ENCODE measurements at places on chromosomes 12 and 14. TPM values are rescaled to one million over a fixed set of nuclear protein-coding genes. Genes with fewer than 3 reads are reported as not detected.

Gene E2F7
- polyA plus RNA-seq: 0.08 TPM

DNA sequence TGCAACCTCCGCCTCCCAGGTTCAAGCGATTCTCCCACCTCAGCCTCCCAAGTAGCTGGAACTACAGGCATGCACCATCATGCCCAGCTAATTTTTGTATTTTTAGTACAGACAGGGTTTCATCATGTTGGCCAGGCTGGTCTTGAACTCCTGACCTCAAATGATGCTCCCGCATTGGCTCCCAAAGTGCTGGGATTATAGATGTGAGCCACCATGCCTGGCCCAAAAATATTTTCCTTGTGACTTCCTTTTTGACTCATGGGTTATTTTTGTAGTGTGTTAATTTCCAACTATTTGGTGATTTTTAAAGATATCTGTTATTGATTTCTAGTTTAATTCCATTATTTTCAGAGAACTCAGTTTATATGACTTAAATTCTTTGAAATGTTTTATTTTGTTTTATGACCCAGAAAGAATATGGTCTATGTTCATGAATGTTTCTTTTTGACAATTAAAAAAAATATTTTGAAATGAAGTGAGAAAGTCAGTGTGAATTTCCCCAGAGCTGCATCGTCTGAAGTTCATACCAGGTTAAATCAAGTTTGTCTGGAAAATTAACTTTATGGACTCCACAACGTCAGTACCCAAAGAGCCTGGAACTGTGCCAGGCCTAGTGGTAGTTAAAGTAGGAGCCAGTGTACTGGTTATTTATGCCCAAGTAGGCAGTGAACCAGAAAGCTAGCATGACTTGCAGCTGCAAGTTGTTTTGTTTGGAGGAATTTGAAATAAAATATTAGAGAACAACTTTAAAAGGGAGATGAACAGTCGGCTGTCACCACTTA is 2.8 kb upstream of the CDKL1 start:
- H3K4me1 ChIP-seq: no peaks in the 10 kb centered on the region
- peak; percentile 44 for DNase-seq
- no peaks in the 10 kb centered on the region for H3K27me3 ChIP-seq
- H3K4me3 ChIP-seq: no peak overlapping the region
- no peaks in the 10 kb centered on the region for H3K36me3 ChIP-seq

Gene ACSM4
- not detected for polyA plus RNA-seq

- H3K4me1 ChIP-seq: no peaks in the 10 kb centered on the region
- no peak overlapping the region for H3K4me3 ChIP-seq
- no peak overlapping the region for H3K27ac ChIP-seq
Observed at GRCh38 chr12:17809206-17809605, 280.8 kb downstream of the RERGL start.

GRCh38 chr12:46390881-46391280 is 18.3 kb upstream of the SLC38A2 start:
- peaks cover 21% of the 10 kb centered on the region for H3K4me1 ChIP-seq
- DNase-seq: no peak
- H3K27me3 ChIP-seq: no peaks in the 10 kb centered on the region
- no peaks in the 10 kb centered on the region for H3K36me3 ChIP-seq
- H3K4me3 ChIP-seq: no peak overlapping the region

Gene RPS29
- 2,449 TPM for polyA plus RNA-seq

GRCh38 chr12:131493068-131493826 is 217.6 kb upstream of the SFSWAP start:
- H3K27ac ChIP-seq: no peak overlapping the region
- H3K4me3 ChIP-seq: no peak overlapping the region
- H3K27me3 ChIP-seq: no peaks in the 10 kb centered on the region
- H3K4me1 ChIP-seq: no peaks in the 10 kb centered on the region

- peaks cover 4% of the 10 kb centered on the region for H3K4me1 ChIP-seq
- no peak overlapping the region for H3K4me3 ChIP-seq
- no peaks in the 10 kb centered on the region for H3K27me3 ChIP-seq
- no peak for DNase-seq
- H3K36me3 ChIP-seq: no peaks in the 10 kb centered on the region
Observed at GRCh38 chr12:19277711-19278110, 148.2 kb downstream of the PLEKHA5 start.

GRCh38 chr12:70427611-70428010 is 61.5 kb downstream of the KCNMB4 start:
- no peak overlapping the region for H3K27ac ChIP-seq
- no peak overlapping the region for H3K4me3 ChIP-seq
- DNase-seq: no peak
- H3K27me3 ChIP-seq: no peaks in the 10 kb centered on the region

DNA sequence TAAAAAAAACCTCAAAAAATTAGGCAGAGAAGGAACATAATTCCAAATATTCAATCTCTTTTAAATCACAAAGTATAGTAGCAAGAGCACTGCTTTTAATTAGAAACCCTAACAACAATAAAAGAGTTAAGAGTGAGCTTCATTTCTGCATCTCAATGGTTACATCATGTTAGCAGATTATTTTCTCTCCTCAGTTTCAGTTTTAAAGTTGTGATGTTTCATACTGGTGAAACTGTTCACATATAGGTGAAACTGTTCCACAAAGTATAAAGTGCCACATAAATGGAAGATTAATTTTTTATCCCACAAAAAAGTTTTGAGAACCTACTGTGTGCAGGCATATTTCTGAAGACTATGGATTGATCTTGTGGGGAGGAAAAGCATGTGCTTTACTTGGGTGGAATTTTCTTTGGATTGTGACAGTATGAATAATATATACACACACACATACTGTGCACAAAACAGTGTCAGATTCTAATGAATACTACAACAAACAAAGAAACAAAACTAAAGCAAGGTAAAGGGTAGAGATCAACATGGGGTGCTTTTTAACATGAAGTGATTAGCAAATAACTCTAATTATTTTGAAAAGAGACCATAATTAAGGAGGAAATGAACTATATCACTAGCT is 17.1 kb downstream of the LUM start:
- H3K4me3 ChIP-seq: no peak overlapping the region
- no peak overlapping the region for H3K27ac ChIP-seq
- no peaks in the 10 kb centered on the region for H3K4me1 ChIP-seq
- no peaks in the 10 kb centered on the region for H3K36me3 ChIP-seq
- DNase-seq: no peak

DNA sequence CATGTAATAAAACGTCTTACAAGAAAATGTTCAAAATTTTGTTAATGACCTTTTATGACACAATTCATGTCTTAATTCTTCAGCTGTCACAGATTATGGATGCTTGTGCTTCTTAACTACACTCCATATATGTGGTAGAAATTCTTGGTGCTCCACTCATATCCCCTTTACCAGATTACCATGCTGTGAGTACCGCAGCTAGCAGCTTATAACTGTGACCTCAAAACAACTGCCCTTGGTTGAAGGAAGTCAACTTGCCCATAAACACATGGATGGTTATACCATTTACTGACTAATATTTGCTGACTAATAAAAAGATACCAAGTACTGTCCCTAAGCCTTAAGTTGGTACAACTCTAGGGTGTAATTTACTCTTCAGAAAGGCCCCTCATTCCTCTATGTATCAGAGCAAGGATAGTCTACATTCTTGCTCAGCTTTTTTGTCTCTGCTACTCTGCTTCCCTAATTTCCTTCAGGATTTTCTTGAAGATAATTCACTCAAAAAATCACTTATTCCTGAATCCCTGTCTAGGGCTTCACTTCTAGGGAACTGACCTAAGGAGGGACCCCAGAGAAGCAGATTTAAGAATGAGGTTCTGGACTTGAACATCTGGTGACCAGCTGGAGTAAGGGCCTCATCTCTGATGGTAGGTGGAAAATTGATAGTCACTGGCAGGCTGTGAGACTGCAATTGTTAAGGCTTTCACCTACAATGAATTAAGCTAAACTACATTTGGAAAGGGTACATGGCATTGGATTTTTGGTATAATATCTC is 152.3 kb downstream of the SLC6A15 start:
- H3K27ac ChIP-seq: no peak overlapping the region
- H3K36me3 ChIP-seq: no peaks in the 10 kb centered on the region
- no peak for DNase-seq
- H3K4me3 ChIP-seq: no peak overlapping the region

- H3K27ac ChIP-seq: no peak overlapping the region
- no peaks in the 10 kb centered on the region for H3K36me3 ChIP-seq
- no peak overlapping the region for H3K4me3 ChIP-seq
- peaks cover 3% of the 10 kb centered on the region for H3K4me1 ChIP-seq
- H3K27me3 ChIP-seq: peaks cover 8% of the 10 kb centered on the region
Observed at GRCh38 chr12:24560831-24561271, 388.1 kb downstream of the BCAT1 start.

GRCh38 chr12:123288751-123289346 is 17.2 kb upstream of the CDK2AP1 start:
- H3K4me3 ChIP-seq: no peak overlapping the region
- no peak for DNase-seq
- no peaks in the 10 kb centered on the region for H3K27me3 ChIP-seq
- no peaks in the 10 kb centered on the region for H3K4me1 ChIP-seq

Gene TRIM9
- 1.1 TPM for polyA plus RNA-seq

GRCh38 chr12:46855760-46856159 is 30.0 kb upstream of the SLC38A4 start:
- no peaks in the 10 kb centered on the region for H3K36me3 ChIP-seq
- no peaks in the 10 kb centered on the region for H3K27me3 ChIP-seq
- H3K27ac ChIP-seq: no peak overlapping the region

DNA sequence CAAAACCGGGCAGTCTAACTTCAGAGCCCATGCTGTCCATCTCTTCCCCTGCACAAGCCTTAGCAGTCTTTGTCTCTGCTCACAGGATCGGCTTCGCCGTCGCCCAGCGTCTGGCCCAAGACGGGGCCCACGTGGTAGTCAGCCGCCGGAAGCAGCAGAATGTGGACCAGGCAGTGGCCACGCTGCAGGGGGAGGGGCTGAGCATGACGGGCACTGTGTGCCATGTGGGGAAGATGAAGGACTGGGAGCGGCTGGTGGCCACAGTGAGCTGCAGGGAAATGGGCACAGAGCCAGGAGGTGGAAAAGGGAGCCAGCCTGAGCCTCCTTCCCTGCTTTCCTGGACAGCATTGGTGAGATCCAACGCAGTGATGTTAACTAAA is 14.2 kb upstream of the CARMIL3 start:
- H3K36me3 ChIP-seq: no peaks in the 10 kb centered on the region
- no peak for DNase-seq
- no peaks in the 10 kb centered on the region for H3K27me3 ChIP-seq
- H3K4me1 ChIP-seq: peaks cover 9% of the 10 kb centered on the region
- no peak overlapping the region for H3K27ac ChIP-seq

DNA sequence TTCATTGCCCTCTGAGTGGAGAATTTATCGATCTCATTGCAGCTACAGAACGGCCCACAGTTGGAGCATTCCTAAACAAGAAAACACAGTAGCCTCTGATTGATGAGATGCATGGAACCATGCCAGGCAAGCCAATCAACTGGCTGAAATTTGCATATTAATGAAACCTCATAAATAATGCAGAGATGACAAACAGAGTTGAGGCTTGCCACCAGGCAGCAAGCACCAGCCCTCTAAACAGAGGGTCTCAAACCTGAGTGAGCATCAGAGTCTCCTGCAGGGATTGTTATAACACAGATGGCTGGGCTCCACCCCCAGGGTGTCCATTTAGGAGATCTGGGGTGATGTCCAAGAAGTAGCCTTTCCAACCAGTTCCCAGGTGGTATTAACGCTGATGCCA is 60.9 kb upstream of the CMKLR1 start:
- H3K36me3 ChIP-seq: no peaks in the 10 kb centered on the region
- DNase-seq: no peak
- H3K27ac ChIP-seq: no peak overlapping the region
- no peak overlapping the region for H3K4me3 ChIP-seq
- H3K4me1 ChIP-seq: no peaks in the 10 kb centered on the region

DNA sequence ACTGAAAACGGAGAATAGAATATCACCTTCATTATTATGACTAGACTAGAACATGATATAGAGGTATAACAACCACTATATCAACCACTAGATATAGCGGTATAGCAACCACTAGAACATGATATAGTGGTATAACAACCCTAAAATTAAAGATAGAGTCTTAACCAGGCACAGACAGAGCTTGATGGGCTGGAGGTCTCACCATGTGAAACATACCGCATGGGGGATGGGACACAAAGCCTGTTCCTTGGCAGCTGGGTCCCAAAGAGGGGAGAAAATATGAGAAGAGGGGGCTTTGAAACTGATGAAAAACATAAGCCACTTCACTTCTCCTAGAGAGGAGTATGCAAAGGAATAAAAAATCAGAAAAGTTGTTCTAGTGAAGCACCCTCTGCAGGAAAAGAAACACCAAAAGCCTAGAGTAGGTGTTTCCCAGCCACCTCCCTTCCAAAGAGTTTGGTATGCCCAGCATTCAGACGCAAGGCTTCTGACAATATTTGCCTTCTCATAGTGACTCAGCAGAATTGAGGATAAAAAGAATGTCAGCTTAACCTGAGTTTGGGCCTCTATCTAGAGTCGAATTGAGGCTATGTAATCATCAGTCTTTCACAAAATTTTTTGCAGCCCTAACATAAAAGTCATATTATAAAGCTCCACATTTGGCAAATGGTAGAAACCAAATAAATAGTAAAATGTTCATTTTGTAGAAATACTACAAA is 316.4 kb downstream of the NOVA1 start:
- H3K27ac ChIP-seq: no peak overlapping the region
- DNase-seq: no peak
- no peaks in the 10 kb centered on the region for H3K4me1 ChIP-seq
- H3K4me3 ChIP-seq: no peak overlapping the region
- no peaks in the 10 kb centered on the region for H3K27me3 ChIP-seq

Gene RGS6
- 0.45 TPM for polyA plus RNA-seq

GRCh38 chr12:131436922-131437705 is 273.8 kb upstream of the SFSWAP start:
- no peak for DNase-seq
- H3K27ac ChIP-seq: no peak overlapping the region
- H3K36me3 ChIP-seq: no peaks in the 10 kb centered on the region

Gene SERPINA5
- polyA plus RNA-seq: 139 TPM

DNA sequence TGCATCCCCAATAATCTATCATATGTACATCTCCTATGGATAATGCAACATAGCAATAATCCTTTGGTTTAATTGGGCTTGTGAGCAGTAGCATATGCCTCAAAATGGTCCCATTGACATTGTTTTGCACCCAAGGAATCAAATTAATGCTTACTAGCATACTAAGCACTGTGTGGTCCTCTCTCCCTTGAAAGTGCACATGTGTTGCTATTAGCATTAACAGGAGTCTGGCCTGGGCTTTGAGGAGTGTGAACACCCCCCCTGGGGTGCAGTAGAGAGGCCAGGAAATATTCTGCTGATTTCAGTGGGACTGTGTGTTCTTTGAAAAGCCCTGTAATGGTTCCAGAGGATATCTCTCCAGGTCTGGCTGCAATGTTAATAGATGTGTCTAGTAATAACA is 1148.4 kb downstream of the VRK1 start:
- no peak overlapping the region for H3K4me3 ChIP-seq
- no peaks in the 10 kb centered on the region for H3K36me3 ChIP-seq
- H3K27me3 ChIP-seq: no peaks in the 10 kb centered on the region
- DNase-seq: no peak
- H3K4me1 ChIP-seq: no peaks in the 10 kb centered on the region

Gene TAS2R8
- polyA plus RNA-seq: 0.09 TPM

GRCh38 chr12:104303538-104304151 is at the start of gene EID3:
EID3 (plus strand) TSS chr12:104303739; CDS start chr12:104303935, 196 bp downstream.
- H3K27me3 ChIP-seq: no peaks in the 10 kb centered on the region
- H3K36me3 ChIP-seq: no peaks in the 10 kb centered on the region
- H3K4me3 ChIP-seq: peak within 1 kb of the TSS; percentile 60
- peak; percentile 83 for DNase-seq
- peak within 1 kb of the TSS; percentile 17 for H3K27ac ChIP-seq

Gene ST8SIA1
- 0.38 TPM for polyA plus RNA-seq

- no peak overlapping the region for H3K4me3 ChIP-seq
- H3K36me3 ChIP-seq: no peaks in the 10 kb centered on the region
Observed at GRCh38 chr14:58733451-58734208, 95.9 kb downstream of the DACT1 start.

All from pancreas (tissue), 10 donors.